ENCODE measurements at places on chromosomes 13 and 19.

DNA sequence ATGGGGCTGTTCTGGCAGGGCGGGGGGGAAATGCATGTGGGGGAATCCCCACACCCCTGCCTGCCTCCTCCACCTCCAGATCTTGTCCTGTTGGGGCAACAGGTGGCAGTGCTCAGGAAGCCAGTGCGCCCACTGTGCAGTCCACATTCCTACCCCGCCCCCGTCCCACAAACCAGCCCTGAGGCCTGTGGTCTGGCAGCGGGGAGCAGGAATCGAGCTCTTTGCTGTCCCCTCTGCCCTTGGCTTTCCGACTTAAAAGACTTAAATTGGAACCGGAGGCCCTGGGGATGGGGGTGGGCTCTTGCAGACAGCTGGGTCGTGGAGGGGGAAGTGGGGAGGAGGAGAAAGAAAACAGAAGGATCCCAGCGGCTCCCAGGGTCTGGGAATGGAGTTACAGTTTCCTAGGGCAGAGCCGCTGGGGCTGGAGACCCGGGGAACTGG lies 4.3 kb downstream of the NANOS3 start:
- no peak for DNase-seq

- DNase-seq: no peak
These were observed 24.2 kb upstream of the FBL start for GRCh38 chr19:39870171-39870971.

DNA sequence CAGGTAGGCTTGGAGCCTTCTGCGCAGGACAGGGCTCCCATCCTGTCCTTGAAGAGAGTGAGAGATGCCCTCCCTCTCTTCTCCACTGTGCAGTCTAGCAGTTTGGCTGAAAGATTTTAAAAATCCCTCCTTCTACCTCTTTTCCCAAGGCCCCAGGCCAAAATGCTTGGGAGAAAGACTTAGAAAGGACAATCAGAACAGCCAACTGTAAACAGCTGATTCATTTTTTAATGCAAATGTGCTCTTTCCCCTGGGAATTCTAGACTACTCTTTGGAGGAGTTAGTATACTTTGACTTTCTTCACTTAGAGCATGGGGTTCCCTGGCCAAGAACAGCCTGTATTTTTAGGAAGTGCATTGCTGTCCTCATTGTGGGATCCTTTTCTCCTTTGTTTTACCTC lies 398.9 kb downstream of the GPC6 start:
- DNase-seq: no peak

- no peak for DNase-seq
These were observed 3.7 kb upstream of the TYROBP start for GRCh38 chr19:35911790-35912189.

DNA sequence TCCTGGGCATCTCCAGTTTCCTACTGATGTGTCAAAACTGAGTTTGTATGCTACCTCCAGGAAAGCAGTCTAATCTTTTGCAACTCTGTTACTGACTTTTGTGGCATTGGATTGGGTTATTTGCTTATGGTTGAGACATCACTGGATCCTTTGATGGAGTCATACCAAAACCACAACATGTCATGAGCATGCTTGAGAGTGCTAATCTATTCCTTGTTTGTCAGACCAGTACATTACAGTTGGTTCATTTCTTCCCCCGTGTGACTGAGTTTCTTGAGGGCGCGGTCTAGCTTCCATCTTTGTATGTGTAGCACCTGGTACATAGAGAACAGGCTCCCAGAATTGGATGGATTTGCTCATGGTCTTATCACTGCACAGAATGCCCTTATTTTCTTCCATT lies 43.2 kb downstream of the SUGT1 start:
- peak; percentile 1 for DNase-seq

GRCh38 chr19:52214241-52214640 lies 24.4 kb downstream of the PPP2R1A start:
- DNase-seq: no peak

- DNase-seq: no peak
These were observed 295.8 kb downstream of the NDFIP2 start for GRCh38 chr13:79776531-79777295.

- no peak for DNase-seq
These were observed 1.1 kb upstream of the SSBP4 start for GRCh38 chr19:18418029-18418482.

DNA sequence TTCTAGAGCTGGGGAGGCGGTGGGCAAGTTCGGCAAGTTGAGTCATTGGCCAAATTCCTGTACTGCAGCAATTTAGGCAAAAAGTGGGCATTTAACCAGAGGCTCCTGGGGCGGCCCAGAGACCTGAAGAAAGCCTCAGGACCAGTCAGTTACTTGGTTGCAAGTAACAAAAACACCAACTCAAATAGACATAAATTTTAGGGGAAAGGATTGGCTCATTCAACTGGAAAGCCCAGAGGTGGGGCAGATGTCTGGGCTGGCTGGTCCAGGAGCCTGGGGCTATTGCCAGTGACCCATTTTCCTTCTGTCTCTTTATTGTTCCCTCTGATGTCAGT lies 97.1 kb downstream of the SIPA1L3 start:
- DNase-seq: no peak

DNA sequence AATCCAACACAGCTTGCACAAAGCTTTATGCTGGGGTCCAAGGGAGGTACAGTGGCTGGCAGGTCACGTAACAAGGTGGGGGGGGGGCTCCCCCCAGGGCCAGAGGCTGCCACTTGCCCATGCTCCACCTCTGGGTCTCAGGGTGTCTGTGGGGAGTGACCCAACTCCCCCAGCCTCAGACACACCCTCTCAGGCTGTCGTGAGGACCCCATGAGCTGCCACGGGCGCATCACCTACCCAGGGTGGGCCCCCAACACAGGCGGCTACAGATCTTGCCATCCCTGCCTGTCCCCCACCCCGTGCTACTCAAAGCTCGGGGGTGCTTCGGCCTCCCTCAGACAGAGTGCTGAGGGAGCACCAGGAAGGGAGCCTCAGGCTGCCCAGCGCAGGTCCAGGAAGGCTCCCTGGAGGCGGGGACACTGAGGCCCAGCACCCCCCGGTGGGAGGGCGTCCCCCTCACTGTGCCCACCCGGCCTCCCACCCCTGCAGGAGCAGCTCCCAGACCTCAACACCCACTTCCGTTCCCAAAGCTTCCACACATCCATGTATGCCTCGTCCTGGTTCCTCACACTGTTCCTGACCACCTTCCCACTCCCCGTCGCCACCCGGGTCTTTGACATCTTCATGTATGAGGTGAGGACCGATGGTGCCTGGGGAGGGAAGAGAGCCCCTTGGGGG lies 21.1 kb downstream of the EVI5L start:
- no peak for DNase-seq

DNA sequence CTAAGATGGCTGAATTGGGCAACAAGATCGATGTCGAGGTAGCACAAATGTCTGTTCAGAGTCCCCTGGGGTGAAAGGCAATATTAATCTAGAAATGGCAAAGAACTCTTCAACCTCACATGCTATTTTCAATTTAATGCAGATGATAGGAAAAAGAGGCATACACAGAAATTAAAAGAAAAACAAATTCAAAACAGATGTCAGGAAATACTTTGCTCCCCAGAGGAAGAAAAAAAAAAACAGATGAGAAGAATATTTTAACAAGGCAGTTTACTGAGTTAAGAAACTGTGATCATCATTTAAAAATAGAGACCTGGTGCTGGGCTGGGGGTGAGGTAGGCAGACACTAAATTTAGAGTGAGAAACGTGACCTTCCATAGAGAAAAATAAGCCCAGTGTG lies 421.9 kb upstream of the ARGLU1 start:
- DNase-seq: no peak

DNA sequence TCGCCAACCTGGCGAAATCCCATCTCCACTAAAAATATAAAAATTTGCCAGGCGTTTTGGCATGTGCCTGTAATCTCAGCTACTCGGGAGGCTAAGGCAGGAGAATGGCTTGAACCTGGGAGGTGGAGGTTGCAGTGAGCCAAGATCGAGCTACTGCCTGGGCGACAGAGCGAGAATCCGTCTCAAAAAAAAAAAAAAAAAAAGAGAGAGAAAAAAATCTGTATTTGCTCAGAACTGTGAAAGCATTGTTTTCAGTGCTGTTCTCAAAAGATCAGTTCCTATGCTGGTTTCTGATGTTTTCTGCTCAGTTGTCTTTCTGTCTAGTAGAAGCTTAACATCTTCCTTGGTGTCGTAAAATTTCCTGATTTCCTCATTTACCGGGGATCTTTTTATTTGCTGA lies 2.5 kb downstream of the SF3A2 start:
- DNase-seq: no peak

GRCh38 chr13:28047757-28048388 lies 52.5 kb downstream of the FLT3 start:
- no peak for DNase-seq

DNA sequence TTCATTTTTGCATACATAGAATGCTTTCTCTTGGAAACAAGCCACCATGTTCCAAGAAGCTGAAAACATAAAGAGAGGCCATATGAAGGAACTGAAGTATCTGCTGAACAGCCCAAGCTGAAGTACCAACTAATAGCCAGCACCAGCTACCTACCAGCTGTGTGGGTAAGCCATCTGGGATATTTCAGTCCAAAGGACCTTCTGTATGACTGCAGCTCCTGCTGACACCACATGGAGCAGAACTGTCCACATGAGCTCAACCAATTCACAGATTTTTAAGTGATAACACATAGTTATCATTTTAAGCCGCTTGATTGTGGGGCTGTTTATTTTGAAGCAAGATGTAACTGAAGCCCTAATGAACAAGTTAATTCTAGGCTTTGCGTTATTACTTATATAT lies 621.1 kb upstream of the KLHL1 start:
- no peak for DNase-seq

DNA sequence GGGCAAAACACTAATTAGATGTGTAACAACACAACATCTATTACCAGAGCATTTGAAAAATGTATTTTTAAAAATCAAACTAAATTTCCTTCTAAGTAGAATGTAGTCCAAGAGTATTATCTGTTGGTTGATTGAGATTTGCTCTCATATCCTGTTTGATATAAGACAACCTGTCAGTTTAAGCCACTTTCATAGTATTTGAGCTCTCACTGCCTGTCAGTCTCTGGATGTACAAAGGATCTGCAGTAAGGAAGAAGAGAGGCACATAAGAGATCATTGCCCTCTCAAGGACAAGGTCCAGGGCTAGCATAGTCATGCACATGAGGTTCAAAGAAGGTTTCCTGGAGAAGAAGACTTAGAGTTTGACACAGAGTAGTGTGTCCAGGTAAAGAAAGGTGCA lies 57.4 kb downstream of the FGF14 start:
- no peak for DNase-seq

DNA sequence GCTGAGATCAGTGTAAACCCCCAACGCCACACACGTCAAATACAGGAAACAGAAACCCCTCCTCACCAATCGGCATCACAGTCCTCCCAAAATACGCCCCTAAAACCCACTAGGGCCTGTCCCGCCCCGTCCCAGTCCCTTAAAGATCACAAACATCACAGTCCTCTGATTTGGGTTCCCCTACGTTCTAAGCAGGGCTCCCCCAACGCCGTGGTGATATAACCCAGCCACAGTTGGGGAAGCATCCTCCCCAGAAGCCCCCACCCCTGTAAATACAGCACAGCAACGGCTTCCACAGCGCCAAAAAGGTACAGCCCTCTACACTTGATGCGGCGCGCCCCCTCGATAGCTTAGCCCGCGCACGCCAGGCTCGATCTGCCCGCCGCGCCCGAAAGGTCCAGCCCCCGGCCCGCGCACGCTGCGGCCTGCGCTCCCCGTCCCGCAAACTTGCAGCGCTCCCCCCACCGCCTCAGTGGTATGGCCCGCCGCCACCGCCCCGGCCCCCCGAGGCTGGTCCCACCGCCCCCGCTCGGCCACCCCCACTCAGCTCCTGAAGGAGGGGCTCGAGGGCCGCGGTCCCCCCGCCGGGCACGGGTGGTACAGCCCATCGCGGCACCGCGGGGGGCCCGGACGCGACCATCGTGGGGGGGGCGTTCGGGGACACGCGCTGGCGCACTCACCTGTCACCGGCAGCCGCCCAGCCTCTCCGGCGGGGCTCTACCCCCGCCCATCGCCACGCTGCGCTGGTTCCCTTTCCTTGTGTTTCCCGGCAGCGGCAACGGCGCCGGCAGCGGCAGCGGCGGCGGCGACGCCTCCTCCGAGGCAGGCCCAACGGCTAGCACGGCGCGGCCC lies at the start of gene AKT2:
TSS of gene AKT2 (minus strand) at position 845 of the 852 bp plus-strand sequence. CDS start 20,078 bp downstream, outside the sequence.
- DNase-seq: peak; percentile 61

DNA sequence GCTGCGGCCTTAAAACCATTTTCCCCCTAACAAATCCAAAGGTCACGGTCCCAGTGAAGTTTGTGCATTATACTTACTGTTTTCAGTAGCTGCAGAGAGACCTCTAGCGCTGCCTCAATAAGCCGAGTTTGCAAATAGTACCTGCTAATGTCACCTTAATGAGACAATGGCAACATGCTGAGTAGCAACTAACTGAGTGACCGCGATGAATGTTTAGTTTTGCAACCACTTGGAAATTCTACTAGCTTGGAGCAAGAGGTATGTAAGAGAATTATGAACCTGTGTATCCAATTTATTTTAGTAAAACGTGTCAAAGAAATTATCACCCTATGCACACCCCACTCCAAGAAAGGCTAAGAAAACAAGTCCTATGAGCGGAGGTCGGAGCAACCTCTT lies 1.2 kb downstream of the KPNA3 start:
- DNase-seq: no peak

GRCh38 chr13:99572131-99572530 lies 70.9 kb downstream of the TM9SF2 start:
- no peak for DNase-seq

- no peak for DNase-seq
These were observed 915 bp downstream of the SHC2 start for GRCh38 chr19:459724-460511.

DNA sequence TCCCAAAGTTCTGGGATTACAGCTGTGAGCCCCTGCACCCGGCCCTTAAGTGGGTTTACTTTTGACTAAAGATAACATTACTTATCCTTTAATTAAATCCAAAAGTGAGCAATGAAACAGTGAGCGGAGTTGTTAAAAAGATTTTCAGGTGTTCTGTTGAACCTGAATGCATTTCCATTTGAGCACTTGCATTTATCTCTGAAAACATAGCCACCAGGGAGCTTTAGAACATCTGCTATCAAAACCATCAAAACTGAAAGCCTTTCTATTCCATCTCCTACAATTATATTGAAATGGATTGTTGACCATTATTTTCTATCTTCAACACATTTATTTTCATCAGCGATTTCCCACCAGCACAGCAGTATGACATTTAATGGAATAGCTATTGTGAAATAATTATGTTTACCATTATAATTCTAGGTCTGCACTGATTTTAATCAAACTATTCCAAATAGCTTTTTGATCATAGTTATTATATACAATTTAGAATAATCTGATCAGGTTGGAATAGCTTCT lies 269.0 kb downstream of the FGF14 start:
- DNase-seq: no peak

DNA sequence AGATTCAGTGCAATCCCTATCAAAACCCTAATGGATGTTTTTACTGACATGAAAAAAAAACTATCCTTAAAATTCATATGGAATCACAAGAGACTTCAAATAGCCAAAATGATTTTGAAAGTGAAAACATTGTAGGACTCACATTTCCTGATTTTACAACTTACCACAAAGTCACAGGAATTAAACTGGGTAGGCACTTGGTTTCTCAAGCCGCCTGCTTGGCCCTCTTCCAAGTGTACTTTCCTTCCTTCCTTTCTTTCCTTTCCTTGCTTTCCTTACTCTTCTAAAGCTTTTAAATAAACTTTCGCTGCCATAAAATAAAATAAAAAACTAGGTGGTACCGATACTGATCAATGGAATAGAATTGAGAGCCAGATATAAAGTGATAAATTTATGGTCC lies 21.0 kb upstream of the CD33 start:
- no peak for DNase-seq

GRCh38 chr13:103222683-103223082 lies 156.5 kb upstream of the SLC10A2 start:
- DNase-seq: no peak

All from activated T-cell treated with anti-CD3 and anti-CD28 coated beads for 24 hours (primary cell).